Left colon (tissue), 2 donors: ENCODE measurements at places on chromosomes 5 and 9. TPM values are rescaled to one million over a fixed set of nuclear protein-coding genes. Genes with fewer than 3 reads are reported as not detected.

DNA sequence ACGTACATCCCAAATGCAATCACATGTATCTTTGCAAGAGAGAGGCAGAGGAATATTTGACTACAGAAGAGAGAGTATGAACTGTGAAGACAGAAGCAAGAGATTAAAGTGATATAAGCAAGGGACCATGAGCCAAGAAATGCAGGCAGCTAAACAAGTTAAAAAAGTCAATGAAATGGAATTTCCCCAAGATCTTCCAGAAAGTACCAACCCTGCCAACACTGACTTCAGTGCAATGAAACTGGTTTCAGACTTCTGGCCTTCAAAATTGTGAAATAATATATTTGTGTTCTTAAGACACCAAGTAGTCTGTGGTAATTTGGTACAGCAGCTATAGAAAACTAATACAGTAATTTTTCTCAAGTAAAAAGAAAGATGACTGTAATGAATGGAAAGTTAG is 20.9 kb downstream of the FOXI1 start:
- DNase-seq = no peak

GRCh38 chr9:105928416-105928815 is 234.1 kb downstream of the TMEM38B start:
- no peak for DNase-seq

- no peak for DNase-seq
Measured at GRCh38 chr5:42718591-42718990, 38.0 kb upstream of the CCDC152 start.

IFNA13 gene
- total RNA-seq = not detected

UBE2QL1 gene
- 0.73 TPM for total RNA-seq

BTNL9 gene
- total RNA-seq = 4.9 TPM

SPATA31C1 gene
- total RNA-seq = not detected
